ENCODE measurements at places on chromosomes 3 and 15. TPM values are rescaled to one million over a fixed set of nuclear protein-coding genes. Genes with fewer than 3 reads are reported as not detected.

AHSG gene
- 0.59 TPM for polyA plus RNA-seq

DNA sequence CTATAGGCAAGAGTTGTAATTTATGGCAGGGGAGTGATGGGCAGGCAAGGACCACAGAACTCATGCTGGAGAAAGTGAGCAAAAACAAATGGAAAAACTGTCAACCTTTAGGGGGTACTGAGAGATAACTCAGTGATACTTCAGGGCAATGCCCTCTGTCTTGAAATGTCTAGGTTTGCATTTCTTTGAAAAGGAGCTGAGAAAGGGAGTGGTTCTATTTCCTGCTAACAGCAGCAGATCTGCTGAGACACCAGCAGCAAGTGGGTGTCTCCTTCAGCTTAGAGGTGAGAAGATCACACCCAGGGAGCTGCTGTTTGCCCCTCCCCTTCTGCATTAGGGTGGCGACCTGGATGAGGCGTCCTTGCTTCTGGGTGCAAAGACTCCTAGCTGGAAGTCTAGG, 42.3 kb upstream of the XIRP1 start:
- H3K36me3 ChIP-seq: no peaks in the 10 kb centered on the region
- no peak overlapping the region for H3K4me3 ChIP-seq
- no peak for DNase-seq
- H3K27ac ChIP-seq: peak overlapping the region; percentile 35
- H3K27me3 ChIP-seq: no peaks in the 10 kb centered on the region
- H3K4me1 ChIP-seq: peaks cover 44% of the 10 kb centered on the region

SCN11A gene
- 0.51 TPM for polyA plus RNA-seq

DNA sequence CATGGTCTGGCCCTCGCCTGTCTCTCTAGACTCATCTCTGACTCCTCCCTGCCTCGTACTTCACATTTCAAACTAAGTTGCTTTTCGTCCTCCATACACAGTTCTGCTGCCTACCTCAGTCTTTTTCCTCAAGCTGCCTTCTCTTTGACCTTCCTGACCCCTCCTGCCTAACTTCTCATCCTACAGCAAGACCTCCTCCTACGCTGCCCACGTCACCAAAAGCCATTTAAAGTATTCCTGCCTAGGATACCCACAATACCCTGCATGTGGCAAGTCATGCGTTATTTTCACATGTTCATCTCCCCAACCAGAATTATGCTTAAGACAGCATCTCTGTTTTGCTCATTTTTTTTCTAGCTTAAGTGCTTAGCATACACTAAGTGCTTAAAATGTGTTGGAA, 56.7 kb downstream of the LHFPL4 start:
- no peak overlapping the region for H3K27ac ChIP-seq
- no peaks in the 10 kb centered on the region for H3K36me3 ChIP-seq
- DNase-seq: no peak
- H3K27me3 ChIP-seq: peaks cover 25% of the 10 kb centered on the region
- peaks cover 5% of the 10 kb centered on the region for H3K4me1 ChIP-seq

GCNT3 gene
- polyA plus RNA-seq: 0.23 TPM

GRCh38 chr3:156474560-156475389, 80.1 kb downstream of the SSR3 start:
- H3K27ac ChIP-seq: no peak overlapping the region
- no peaks in the 10 kb centered on the region for H3K4me1 ChIP-seq
- no peaks in the 10 kb centered on the region for H3K27me3 ChIP-seq
- H3K36me3 ChIP-seq: no peaks in the 10 kb centered on the region
- peak; percentile 55 for DNase-seq

SLC2A2 gene
- not detected for polyA plus RNA-seq

DNA sequence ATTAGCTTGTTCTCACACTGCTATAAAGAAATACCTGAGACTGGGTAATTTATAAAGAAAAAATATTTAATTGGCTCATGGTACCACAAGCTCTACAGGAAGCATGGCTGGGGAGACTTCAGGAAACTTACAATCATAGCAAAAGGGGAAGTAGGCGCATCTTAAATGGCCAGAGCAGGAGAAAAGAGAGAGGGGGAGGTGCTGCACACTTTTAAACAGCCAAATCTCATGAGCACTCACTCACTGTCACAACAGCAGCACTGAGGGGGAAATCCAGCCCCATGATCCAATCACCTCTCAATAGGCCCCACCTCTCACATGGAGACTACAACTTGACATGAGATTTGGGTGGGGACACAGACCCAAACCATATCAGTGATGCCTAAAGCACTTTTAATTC, 82.5 kb downstream of the DCLK3 start:
- no peak overlapping the region for H3K27ac ChIP-seq
- H3K4me1 ChIP-seq: no peaks in the 10 kb centered on the region
- no peaks in the 10 kb centered on the region for H3K36me3 ChIP-seq
- no peak overlapping the region for H3K4me3 ChIP-seq
- no peak for DNase-seq
